ENCODE measurements at places on chromosomes 13 and 19.
A peak's percentile ranks its signal among the peaks of the same experiment; 100 is the strongest.

DNA sequence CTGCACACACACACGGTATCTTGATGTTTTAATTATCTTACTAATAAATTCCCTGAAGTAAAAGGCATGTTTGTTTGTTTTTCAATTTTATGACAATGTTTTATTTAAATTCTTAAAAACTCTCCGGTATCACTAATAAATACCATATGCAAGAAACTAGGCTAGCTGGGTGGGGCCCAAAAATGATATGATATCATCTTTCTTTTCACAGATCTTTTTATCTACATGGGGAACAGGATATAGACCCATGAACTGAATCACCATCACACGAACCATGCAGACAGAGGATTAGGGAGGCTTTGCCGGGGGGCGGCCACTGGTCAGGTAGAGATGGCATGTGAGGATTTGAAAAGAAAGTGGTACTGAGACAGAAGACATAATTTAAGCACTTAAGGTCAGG is 266.4 kb downstream of the ENOX1 start:
- no peak for DNase-seq

- DNase-seq, result no peak
Observed at GRCh38 chr13:46176756-46177155, 5.2 kb downstream of the LCP1 start.

- no peak for DNase-seq
Observed at GRCh38 chr13:100532836-100533435, 55.7 kb downstream of the GGACT start.

- no peak for DNase-seq
Observed at GRCh38 chr19:31513841-31514240, 164.6 kb upstream of the TSHZ3 start.

DNA sequence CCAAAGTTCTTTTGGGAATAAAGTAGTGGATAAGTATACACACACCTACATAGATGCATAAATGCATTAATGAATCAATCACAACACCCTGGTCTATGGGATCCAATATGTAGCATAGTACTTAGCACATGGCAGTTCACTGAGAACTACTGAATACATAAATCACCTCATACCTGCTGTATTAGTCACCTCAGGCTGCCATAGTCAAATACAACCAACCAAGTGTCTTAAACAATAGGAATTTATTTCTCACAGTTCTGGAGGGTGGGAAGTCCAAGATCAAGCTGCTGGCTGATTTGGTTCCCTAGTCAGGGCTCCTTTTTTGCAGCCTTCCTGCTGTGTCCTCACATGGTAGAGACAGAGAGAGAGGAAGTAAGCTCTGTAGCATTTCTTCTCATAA is 228.2 kb downstream of the NHLRC3 start:
- DNase-seq, result peak; percentile 23

- peak; percentile 86 for DNase-seq
Observed at GRCh38 chr19:48991873-48992580, 1.1 kb downstream of the GYS1 start.

- DNase-seq, result no peak
Observed at GRCh38 chr19:5545051-5545450, 22.7 kb downstream of the TINCR start.

GRCh38 chr13:26735677-26736076 is 24.9 kb downstream of the GPR12 start:
- no peak for DNase-seq

- DNase-seq, result no peak
Observed at GRCh38 chr13:36355632-36356031, 9.4 kb upstream of the SPART start.

- DNase-seq, result no peak
Observed at GRCh38 chr13:41271456-41272285, 8.3 kb upstream of the MTRF1 start.

- DNase-seq, result no peak
Observed at GRCh38 chr13:113365583-113365970, 1.6 kb upstream of the GRTP1 start.

DNA sequence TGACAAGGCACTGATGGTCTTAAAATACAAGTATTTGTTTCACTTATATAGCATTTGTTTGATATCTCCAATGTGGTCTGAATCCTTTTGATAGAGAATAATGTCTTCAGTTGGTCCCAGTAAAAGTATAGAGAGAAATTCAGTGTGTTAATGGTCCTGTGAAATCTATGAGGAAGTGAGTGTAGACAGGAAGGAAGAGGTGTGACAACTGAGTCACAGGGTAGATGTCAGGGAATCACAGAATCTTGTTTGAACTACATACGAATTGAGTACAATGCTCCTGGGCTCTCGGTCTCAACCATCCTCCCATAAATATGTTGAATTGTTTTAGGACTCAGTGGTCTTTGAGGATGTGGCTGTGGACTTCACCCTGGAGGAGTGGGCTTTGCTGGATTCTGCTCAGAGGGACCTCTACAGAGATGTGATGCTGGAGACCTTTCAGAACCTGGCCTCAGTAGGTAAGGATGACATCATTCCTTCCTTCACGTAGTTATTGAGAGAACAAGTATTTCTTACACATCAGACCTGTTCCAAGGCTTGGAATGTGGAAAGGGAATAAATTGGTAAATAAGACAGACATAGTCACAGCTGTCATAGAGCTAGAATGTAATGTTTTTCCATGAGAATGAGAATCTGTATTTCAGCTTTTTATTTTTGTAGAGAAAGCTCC is 9.1 kb downstream of the ZNF555 start:
- no peak for DNase-seq

GRCh38 chr13:21511849-21512248 is 52.7 kb upstream of the ZDHHC20 start:
- peak; percentile 4 for DNase-seq

DNA sequence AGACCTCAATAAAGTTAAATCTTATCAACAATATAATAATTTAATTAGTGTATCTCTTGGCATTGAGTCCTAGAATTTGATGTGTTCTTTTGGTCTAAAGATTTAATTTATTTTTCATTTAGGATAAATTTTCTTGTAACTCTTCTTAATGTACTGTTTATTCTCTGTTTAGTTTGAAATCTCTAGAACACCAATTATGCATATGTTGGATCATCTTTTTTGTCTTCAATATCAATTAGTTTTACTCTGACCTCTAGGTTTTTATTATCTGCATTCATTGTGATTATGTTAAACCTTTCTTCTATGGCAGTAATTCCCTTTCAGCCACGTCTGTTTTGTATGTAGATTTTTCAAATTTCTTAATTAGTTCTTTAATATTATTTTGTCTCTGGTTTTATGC is 93.8 kb upstream of the ARHGEF7 start:
- no peak for DNase-seq

- no peak for DNase-seq
Observed at GRCh38 chr13:105345730-105346129, 1189.7 kb downstream of the EFNB2 start.

DNA sequence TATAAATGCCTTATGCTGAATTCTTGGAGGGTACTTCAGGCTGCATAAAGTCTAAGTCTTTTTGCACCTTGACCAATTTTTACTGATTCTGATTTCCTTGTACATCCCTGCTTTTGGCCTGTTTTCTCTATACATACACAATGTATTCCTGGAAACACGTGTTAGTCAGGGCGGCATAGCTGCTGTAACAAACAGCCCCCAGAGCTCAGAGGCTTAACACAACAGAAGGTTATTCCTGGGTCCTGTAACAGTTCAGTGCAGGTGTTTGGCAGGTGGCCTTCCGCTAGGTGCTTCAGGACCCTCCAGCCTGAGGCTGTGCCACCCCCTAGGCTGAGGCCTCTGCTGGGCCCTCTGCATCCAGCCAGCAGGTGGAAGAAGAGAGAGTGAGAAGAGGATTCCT is 82.9 kb downstream of the ZAR1L start:
- DNase-seq, result no peak

- DNase-seq, result no peak
Observed at GRCh38 chr13:38688674-38689073, 1.8 kb downstream of the FREM2 start.

- no peak for DNase-seq
Observed at GRCh38 chr13:50340146-50340545, 324.9 kb downstream of the KCNRG start.

GRCh38 chr19:16416991-16417390 is 54.8 kb downstream of the EPS15L1 start:
- DNase-seq, result no peak

DNA sequence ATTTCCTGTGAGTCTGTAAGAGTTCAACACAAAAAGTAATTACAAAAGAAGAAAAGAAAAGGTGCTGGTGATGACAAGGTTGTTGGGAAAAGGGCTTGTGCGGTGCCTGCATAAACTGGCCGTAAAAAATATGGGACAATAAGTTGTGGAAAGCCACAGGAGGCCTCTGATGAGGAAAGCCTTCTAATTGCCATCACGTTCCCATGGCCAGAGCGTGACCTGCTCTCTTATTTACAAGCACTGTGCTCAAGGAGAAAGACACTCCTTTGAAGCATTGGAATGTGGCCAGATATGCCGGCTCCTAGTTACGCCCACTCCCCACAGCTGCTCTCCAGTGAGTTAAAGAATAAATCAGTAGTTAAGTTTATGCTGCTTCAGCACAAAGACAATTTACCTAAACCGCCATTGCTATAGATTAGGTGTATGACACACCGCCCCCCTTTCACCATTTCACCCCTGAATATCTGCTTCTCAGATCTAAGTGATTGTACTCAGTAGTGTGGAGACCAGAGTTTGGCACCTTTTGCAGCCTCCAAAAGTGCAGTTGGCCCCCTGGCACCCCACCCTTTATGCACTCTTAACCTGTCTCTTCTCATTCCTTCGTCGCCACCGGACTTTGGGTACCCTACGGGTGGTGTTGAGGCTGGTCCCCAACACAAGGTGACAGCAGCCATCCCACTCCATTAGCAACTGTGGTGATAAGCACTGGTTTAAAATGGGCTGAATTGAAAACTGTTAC is 8.1 kb upstream of the PGLYRP1 start:
- no peak for DNase-seq

- no peak for DNase-seq
Observed at GRCh38 chr19:14520543-14520942, 2.3 kb upstream of the DNAJB1 start.

GRCh38 chr13:67343777-67344176 is 113.6 kb upstream of the PCDH9 start:
- no peak for DNase-seq

GRCh38 chr13:78383071-78383484 is 220.3 kb downstream of the POU4F1 start:
- no peak for DNase-seq

- no peak for DNase-seq
Observed at GRCh38 chr13:33272531-33273124, 12.9 kb downstream of the STARD13 start.

DNA sequence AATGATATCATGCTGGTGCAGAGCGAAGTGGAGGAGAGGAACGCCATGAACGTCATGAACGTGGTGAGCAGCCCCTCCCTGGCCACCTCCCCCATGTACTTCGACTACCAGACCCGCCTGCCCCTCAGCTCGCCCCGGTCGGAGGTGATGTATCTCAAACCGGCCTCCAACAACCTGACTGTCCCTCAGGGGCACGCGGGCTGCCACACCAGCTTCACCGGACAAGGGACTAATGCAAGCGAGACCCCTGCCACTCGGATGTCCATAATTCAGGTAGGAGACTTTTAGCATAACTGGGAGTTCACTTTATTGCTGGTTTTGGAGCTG is 3.3 kb downstream of the PCDH17 start:
- no peak for DNase-seq

- DNase-seq, result no peak
Observed at GRCh38 chr13:28654276-28654675, 4.7 kb upstream of the POMP start.

DNA sequence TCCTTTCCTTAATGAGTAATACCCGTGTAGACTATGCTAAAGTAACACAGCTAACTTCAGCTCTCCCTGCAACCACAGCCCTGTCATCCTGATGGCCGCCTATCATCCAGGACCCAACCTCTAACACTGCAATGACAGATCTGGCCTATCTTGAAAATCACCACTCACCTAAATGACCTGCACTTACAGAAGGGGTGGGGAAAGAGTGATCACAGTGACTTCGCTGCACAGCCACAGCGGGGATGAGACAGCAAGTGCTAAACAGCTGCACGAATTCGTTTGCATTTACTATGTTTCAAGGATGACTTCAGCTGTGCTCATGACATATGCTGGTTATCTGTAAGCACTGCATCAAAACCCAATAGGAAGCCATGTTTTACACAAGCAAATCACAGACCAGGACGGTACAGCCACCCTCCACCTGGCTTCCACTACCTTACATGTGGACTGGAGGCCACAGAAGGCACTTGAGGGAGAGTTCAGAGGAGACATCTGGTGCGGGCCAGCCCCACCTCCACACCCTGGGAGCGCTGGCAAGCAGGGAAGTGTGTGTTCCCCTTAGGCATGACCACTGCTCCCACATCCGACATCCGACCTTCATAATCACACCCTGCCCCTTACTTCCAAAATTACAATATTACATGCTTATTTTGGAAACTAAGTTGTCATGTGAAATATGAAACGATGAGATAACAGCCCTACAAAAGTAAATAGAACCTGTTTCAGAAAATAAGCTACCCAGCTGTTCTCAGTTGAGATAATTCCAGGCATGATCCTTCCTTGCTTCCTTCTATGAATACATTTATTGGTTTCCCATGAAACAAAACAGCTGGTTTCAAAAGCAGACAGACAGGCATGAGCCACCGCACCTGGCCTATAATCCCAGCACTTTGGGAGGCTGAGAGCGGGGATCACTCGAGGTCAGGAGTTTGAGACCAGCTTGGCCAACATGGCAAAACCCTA is 95.7 kb downstream of the STK24 start:
- DNase-seq, result no peak

GRCh38 chr13:70585109-70585508 is 476.9 kb upstream of the KLHL1 start:
- no peak for DNase-seq

- no peak for DNase-seq
Observed at GRCh38 chr19:13963603-13964105, 11.3 kb downstream of the DCAF15 start.

DNA sequence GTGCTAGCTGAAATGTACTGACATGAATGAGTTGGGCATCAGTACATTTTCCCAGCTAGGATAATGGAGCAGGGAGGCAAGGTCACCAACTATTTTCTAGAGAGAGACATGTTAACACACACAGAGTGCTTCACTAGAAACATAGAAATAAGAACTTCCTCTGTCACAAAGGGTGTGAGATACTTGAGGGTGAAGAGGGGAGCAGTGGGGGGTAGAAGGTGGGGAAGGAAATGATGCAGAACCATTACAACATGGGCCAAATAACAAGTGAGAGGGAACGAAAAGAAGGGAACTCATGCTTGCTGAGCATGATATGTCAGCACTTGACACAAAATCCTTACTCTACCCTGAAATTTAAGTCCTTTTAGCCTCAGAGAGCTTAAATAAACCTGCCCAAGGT is 87.8 kb upstream of the RFC3 start:
- no peak for DNase-seq

All from fibroblast of skin of back (primary cell).